ENCODE measurements at places on chromosomes 4 and X.

GRCh38 chr4:138344054-138344453 is 101.9 kb upstream of the SLC7A11 start:
- no peak for DNase-seq

- no peak for DNase-seq
Observed at GRCh38 chr4:26785810-26786209, 74.8 kb upstream of the STIM2 start.

DNA sequence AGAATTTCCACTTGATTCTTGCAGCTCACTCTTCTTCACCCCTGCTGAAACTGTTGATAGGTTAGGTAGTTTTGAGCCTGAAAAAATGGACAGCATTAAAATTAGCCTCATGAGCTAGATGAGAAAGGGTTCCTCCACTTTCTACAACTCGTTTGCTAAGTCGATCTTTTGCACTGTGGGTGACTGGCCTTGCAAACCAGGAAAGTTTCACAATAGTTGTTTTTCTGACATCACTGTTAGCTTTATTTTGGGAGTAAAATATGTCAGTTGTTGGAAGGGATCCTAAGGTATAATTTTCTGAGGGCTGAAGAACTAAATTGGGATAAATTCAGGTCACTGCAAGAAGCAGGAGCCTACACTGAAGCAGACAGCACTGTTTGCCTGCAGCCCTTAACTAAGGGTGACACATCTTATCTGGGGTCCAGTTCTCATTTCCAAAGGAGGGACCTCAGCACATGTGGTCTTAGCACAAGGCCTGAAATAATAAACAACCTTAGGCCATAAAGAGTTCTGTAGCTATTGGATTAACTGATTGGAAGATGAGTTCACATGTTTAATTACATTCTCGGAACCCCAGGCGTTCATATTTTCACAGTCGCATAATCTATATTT is 29.1 kb downstream of the ANAPC4 start:
- DNase-seq = no peak

DNA sequence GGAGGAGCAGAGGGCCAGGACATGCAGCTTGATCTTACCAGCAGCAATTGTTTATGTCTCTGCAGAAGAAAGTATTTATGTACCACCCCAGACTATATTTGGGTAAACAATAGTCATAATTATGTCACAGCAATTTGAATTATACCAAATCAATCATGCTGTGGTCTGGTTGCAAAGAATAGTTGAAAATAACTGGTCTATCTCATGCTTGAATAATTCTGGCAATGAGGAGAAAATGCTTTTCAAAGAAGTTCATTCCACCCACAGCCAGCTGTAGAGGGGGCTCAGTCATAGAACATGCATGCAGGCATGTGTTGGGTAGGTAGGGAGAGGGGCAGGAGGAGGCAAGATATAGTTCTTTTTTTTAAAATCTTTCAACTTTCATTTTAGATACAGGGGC is 399.2 kb downstream of the IL15 start:
- DNase-seq = peak; percentile 19

DNA sequence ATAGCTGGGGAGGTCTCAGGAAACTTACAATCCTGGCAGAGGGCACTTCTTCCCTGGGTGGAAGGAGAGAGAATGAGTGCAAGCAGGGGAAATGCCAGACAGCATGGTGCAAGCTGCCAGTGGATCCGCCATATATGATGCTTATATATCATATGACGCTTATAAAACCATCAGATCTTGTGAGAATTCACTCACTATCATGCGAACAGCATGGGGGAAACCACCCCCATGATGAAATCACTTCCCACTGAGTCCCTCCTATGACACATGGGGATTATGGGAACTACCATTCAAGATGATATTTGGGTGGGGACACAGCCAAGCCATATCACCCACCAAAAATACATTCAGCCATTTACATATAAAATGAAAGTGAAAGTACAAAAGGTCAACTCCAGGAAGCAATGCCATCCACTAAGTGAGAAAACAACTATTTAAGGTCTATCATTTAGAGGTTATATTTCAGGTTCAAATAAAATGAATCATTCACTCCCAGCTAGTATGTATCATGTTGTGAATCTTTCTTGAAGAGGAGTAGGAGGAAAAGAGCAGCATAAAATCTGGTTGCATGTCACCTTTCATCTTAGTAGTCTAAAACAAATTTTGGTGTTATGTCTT is 20.3 kb upstream of the DYNLT3 start:
- DNase-seq = no peak

GRCh38 chr4:118373614-118374255 is 20.9 kb upstream of the PRSS12 start:
- no peak for DNase-seq

DNA sequence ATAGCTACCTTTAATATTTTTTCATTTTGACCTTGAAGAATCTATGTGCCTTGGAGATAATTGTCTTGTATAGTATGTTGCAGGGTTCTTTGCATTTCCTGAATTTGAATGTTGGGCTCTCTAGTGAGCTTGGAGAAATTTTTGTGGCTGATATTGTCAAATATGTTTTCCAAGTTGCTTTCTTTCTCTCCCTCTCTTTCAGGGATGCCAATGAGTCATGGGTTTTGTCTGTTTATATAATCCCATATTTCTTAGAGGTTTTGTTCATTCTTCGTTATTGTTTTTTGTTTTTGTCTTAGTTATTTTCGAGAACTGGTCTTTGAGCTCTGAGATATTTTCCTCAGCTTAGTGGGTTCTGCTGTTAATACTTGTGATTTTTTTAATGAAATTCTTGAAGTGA is 20.7 kb downstream of the RAB40AL start:
- DNase-seq = no peak

- DNase-seq = no peak
Observed at GRCh38 chr4:82989575-82990429, 20.8 kb downstream of the LIN54 start.

GRCh38 chrX:135449637-135450550 is 28.1 kb downstream of the SMIM10L2A start:
- DNase-seq = no peak

GRCh38 chr4:4726051-4726450 is 133.4 kb upstream of the MSX1 start:
- no peak for DNase-seq

- peak; percentile 72 for DNase-seq
Observed at GRCh38 chr4:143616771-143617170, 83.7 kb downstream of the FREM3 start.

- DNase-seq = no peak
Observed at GRCh38 chrX:137852502-137852901, 286.6 kb downstream of the ZIC3 start.

GRCh38 chr4:119103263-119103662 is 32.4 kb upstream of the MYOZ2 start:
- peak; percentile 100 for DNase-seq

DNA sequence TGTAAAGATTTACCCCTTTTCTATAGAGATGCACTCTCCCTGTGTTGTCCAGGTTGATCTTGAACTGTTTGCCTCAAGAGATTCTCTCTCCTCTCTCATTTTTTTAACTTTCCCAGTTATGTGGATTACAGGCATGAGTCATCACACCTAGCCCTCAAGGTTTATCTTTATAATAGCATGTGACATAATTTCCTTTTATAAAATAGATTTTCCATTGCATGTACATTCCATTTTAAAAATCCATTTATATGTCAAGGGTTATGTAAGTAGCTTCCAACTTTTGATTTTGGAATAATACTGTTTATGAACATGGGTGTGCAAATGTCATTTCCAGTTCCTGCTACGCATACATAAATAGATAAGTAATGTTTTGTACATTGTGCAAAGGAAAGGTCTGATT is 20.6 kb downstream of the ZNF721 start:
- DNase-seq = peak; percentile 22
